ENCODE measurements at places on chromosomes 5 and 9.

DNA sequence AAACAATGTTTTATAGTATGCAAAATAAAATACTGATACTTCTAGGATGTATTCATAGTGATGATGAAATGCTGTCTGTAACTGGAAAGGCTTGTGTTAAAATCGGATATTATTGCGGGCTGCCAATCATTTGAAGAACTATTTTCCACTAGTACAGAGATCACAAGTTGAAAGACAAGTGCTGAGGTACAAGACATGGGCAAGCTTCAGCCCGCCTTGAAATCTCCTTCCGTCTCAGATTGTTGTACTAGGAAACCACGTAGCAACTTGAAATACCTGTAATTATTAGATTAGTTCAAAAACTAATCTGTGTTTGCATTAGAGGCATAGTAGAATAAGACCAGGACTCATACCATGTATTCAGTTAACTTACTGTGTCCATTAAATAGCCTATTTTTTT, 218.2 kb downstream of the ARHGEF28 start:
- DNase-seq, result no peak

DNA sequence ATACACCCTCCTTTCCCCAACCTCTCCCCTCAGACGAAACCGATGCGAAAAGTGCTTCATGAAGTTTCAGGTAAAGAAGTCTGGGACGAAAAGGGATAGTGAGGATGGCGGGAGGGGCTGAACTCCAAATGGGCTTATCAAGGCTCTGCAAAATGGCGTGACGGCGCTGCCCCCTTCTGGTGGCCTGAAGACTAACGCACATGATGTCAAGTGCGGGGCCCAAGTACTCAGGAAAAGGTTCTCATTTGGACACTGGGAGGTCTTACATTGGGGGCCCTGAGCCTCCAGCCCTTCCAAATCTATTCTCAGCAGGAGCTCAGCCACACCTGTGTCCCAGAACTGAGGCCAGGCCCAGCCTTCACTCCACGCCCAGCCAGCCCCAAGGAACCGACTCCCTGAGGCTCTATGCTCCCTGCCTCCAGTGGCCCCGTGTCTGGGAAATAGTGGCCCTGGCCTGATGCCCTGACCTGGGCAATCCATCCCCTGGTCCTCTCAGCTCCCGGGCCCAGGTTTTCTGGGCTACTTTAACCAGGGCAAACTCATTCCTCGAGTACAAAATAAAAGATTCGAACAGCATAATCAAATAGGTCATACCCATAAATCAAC, 119.9 kb downstream of the KCNIP1 start:
- no peak for DNase-seq

DNA sequence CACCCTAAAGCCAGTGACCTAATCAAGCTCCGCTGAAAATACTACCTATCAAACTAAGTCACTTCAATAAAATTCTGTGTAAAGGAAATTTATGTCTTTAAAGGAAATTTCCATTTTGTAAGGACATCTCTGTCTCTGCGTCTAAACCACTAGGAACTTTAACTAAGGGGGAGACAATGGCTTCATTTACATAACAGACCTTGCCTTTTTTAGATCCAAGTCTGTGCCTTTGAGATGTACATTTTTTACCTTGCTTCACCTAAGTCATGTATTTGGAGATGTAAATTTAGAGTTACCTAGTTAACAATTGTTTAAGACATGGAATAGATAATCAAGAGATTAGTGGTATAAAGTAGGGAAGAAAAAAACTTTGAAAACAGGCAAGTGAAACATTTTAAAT, 10.2 kb upstream of the GLT6D1 start:
- no peak for DNase-seq

DNA sequence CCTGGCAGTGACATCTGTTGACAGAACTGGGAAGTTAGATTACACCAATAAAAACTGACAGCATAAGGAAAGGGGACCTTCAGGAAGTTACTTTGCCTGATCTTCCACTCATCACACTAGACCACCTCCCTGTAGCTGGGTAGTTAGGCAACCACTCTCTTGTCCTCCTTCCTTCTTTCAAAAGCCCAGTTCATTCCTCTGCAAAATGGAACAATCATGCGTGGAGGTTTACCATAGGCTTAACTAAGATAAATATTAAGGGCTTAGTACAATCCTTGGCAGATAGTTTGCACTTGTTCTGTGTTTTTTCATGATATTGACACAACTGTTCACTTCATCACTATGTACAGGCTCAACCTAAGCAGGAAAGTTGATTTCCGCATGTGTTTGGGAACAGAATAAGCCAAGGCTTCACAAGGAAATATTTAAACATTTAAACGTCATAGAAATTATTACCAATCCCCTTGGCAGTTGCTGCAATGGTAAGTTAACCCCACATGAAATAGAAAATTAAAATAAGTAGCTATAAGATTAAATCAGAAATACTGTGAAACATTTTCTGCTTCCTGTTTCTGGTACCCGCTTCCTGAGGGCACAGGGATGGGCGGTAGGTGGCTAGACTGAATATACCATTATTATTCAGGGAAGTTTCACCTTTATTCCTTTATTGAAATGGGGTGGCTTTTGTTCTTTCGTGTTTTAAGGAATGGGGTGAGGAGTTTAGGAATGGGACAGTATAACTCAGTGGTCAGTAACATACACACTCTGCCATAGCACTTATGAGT, 9.9 kb upstream of the PTGER4 start:
- DNase-seq, result no peak

DNA sequence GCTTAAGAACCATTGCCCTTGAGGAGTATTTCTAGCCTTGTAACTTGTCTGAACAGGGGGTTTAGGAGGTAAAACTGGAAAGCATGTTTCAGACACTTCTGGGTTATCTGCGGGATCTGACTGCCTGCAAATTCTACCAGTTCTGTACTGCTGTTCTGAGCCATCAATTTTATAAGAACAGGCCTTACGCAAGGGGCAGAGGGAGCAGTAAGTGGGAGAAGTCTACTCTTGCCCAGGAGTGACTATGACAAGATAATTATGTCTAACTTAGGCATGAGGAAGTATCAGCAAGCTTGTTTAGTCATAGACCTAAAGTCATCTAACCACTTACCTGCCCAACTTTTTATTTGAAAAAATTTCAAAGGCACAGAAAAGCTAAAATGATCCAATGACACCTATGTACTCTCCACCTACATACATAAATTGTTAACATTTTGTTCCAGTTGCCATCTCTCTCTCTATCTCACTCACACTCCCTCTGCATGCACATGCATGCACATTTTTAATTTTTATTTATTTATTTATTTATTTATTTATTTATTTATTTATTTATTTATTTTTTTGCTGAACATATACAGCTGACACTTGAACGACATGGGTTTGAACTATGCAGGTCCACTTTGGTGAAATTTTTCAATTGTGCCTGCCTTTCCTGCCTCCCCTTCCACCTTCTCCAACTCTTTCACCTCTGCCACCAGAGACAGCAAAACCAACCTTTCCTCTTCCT, 18.4 kb upstream of the DEPDC1B start:
- DNase-seq, result no peak

DNA sequence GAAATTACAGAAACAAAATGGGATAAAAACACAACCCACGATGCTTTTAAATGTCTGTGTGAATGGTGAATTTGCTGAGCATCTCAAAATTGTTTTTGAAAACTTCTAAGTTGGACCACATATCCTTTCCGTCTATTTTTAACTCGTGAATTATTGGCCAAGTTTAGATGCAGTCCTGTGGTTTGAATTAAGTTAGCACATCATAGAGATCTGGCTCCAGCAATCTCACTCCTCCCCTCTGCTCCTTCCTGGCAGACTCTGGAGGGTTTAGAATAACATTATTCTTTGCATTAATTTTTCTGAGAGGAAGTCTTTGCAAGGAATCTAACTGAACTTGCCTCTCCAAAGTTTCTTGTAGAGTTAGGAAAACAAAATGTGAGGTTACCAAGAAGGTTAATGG, 14.5 kb upstream of the ANKRD55 start:
- DNase-seq, result no peak

- no peak for DNase-seq
Measured at GRCh38 chr9:15329539-15330109, 22.6 kb upstream of the TTC39B start.

- DNase-seq, result no peak
Measured at GRCh38 chr5:162888268-162888667, 549.1 kb upstream of the CCNG1 start.

GRCh38 chr5:55386356-55386755, 78.6 kb downstream of the MTREX start:
- DNase-seq, result no peak

GRCh38 chr9:98570663-98571440, 137.9 kb downstream of the GABBR2 start:
- DNase-seq, result no peak

DNA sequence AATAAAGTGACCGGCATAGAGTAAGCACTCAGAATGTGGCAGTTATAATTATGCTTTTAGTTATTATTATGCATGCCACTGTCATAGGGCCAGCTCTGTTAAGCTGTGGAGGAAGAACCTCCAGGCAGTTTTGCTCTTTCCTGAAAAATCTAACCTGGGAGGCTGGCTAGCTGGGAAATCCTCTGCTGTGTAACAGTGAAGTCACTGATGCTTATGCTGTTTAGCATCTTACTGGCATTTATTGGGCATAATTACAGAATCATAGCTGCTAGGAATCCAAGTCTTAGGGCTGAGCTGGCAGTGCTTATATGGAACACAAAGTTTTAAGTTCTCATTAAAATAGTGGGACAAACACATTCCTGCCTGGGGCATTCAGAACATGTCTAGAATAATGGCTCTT, 5.5 kb upstream of the GSN start:
- no peak for DNase-seq

DNA sequence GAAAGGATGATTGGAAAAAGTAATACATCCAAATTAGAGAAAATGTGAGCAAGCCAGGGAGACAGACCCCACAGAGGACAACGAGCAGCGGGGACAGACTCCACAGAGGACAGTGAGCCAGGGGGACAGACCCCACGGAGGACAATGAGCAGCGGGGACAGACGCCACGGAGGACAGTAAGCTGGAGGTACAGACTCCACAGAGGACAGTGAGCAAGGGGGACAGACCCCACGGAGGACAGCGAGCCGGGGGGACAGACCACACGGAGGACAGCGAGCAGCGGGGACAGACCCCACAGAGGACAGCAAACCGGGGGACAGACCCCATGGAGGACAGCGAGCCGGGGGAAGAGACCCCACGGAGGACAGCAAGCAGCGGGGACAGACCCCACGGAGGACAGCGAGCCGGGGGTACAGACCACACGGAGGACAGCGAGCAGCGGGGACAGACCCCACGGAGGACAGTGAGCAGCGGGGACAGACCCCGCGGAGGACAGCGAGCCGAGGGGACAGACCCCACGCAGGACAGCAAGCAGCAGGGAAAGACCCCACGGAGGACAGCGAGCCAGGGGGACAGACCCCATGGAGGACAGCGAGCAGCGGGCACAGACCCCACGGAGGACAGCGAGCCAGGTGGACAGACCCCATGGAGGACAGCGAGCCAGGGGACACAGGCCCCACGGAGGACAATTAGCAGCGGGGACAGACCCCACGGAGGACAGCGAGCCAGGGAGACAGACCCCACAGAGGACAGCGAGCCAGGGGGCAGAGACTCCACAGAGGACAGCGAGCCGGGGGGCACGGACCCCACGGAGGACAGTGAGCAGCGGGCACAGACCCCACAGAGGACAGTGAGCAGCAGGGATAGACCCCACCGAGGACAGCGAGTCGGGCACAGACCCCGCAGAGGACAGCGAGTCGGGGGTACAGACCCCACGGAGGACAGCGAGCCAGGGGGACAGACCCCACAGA, 1.9 kb upstream of the ZDHHC11 start:
- DNase-seq, result no peak

- DNase-seq, result no peak
Measured at GRCh38 chr5:151363673-151364072, 16.3 kb upstream of the SLC36A2 start.

DNA sequence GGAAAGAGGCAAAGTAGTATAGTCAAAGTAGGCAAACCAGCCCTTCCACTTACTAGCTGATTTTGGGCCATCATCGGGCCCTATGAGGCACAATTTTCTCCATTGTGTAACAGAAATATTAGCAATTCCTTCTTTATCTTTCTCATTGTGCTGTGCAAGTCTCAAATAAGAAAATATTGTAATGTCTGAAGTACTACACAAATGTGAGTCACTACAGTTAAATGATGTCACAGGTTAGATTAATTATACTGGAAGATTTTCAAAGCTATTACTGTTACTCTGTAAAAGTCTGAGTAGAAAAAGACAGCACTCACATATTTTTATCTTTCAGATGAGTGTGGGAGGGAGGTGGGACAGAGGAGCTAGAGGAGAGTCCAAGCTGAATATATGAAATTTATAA, 12.4 kb upstream of the TMC1 start:
- no peak for DNase-seq

DNA sequence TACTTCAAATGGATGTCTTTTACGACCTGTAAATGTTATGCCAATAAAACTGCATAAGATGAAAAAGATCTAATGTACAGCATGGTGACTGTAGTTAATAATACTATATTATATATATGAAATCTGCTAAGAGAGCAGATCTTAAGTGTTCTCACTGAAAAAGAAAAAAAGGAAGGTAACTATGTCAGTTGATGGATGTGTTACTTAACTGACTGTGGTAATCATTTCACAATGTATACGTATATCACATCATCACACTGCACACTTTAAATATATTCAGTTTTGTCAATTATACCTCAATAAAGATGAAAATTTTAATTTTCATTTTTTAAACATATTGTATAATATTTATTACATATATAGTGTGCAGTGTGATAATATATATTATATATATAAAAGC, 31.9 kb downstream of the THBS4 start:
- DNase-seq, result no peak

DNA sequence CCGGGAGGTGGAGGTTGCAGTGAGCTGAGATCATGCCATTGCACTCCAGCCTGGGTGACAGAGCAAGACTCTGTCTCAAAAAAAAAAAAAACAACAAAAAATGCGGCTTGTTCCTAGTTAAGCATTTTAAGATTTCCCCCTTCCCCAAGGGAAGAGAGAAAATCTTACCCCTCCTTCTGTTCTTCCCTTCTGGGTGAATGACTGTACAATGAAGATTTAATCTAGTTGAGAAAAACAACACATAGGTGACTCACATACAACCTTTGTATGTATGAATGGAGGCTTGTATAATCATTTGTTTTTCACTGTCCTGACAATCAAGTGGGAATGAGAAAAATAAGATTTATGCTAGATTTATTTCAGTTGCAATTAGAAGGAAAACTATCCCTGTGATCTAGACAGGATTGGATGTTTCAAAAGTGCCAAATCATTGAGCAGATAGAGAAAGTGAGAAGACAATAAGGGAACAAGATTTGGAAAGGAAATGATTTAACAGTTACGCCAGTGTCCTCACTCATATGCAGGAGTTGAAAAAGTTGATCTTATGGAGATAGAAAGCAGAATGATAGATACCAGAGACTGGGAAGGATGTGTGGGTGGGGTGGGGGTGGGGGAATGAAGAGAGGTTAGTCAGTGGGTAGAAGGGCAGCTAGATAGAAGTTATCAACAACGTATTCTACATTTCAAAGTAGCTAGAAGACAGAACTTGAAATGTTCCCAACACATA, 16.7 kb downstream of the GDA start:
- DNase-seq, result no peak

DNA sequence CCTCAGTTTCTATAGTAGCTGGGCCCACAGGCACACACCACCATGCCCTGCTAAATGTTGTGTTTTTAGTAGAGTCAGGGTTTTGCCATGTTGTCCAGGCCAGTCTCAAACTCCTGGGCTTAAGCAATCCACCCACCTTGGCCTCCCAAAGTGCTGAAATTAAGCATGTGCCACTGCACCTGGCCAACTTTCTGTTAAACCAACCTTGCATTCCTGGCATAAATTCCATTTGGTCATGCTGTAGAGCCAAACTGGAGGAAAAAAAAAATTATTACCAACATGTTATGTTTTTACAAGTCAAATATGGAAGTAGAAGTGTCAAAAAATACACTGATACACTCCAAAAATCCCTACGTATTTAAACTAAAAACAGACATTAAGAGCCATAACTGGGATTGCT, 54.1 kb downstream of the ERMP1 start:
- DNase-seq, result no peak

All from activated gamma-delta T cell treated with Interleukin-2 at 50 U/mL for 16 hours (primary cell).